ENCODE measurements at places on chromosomes 12 and 14. TPM values are rescaled to one million over a fixed set of nuclear protein-coding genes. Genes with fewer than 3 reads are reported as not detected.
A peak's percentile ranks its signal among the peaks of the same experiment; 100 is the strongest.

DNA sequence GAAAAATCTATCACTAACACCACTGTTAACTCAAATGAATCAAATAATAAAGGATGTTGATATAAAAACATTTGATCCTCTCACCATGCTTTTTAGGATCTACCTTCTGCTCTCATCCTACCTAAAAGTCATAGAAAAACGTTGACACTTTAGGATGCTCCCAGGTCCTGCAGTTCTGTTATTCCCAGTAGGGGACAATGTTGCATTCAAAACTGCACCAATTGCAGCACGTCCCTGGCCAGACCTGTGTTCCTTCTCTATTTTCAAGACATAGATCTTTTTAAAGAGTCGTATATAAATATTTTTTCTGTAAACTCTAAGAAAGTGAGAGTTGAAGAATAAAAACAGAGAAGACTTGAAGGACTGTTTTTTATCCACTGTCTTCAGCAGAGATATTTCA, 8.8 kb downstream of the AICDA start:
- peaks cover 39% of the 10 kb centered on the region for H3K27me3 ChIP-seq
- H3K4me3 ChIP-seq, result no peak overlapping the region
- DNase-seq, result no peak
- no peaks in the 10 kb centered on the region for H3K36me3 ChIP-seq
- H3K4me1 ChIP-seq, result peaks cover 2% of the 10 kb centered on the region

DNA sequence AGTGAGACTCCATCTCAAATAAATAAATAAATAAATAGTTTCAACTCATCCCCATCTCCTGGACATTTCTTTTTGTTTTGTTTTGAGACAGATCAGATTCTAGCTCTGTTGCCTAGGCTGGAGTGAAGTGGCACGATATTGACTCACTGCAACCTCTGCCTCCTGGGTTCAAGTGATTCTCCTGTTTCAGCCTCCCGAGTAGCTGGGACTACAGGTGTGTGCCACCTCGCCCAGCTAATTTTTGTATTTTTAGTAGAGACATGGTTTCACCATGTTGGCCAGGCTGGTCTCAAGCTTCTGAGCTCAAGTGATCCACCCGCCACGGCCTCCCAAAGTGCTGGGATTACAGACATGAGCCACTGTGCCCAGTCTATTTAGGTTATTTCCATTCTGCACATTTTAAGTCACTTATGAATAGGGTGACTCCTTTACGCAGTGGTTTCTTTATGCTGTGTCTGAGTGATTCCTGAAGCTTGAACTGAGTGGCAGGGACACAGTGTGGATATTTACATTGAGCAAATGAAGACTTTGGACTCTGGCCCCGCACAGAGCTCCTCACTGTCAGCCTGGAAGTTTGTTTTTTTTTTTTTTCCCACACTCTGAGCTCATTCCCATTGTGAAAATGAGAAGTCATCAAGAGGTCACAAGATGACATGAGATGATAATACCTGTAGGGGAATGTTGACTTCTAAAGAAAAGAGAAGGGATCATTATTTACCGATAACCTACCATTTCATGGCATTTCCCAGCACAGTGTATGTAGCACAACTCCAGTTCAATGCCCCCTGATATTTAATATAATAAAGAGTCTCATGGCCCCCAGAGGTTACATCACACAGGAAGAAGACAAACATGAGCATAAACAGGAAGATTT, 72.6 kb downstream of the TBX3 start:
- H3K4me1 ChIP-seq, result no peaks in the 10 kb centered on the region
- H3K36me3 ChIP-seq, result no peaks in the 10 kb centered on the region
- H3K27ac ChIP-seq, result peak overlapping the region; percentile 17
- no peak for DNase-seq
- no peaks in the 10 kb centered on the region for H3K27me3 ChIP-seq
- H3K4me3 ChIP-seq, result no peak overlapping the region

GRCh38 chr12:19298836-19299605, 140.3 kb upstream of the AEBP2 start:
- DNase-seq, result no peak
- H3K27me3 ChIP-seq, result no peaks in the 10 kb centered on the region
- no peak overlapping the region for H3K4me3 ChIP-seq

- H3K4me3 ChIP-seq, result no peak overlapping the region
- DNase-seq, result no peak
- peaks cover 45% of the 10 kb centered on the region for H3K27me3 ChIP-seq
- no peaks in the 10 kb centered on the region for H3K36me3 ChIP-seq
Measured at GRCh38 chr14:88559852-88560251, 3.0 kb upstream of the ZC3H14 start.

The CLEC2D gene
- 299 TPM for total RNA-seq
